ENCODE measurements at places on chromosomes 7 and 10.
A peak's percentile ranks its signal among the peaks of the same experiment; 100 is the strongest.

GRCh38 chr10:25804505-25804904 is 129.5 kb upstream of the MYO3A start:
- DNase-seq = no peak

- peak; percentile 42 for DNase-seq
These were observed 3.3 kb upstream of the SHH start for GRCh38 chr7:155815332-155816191.

DNA sequence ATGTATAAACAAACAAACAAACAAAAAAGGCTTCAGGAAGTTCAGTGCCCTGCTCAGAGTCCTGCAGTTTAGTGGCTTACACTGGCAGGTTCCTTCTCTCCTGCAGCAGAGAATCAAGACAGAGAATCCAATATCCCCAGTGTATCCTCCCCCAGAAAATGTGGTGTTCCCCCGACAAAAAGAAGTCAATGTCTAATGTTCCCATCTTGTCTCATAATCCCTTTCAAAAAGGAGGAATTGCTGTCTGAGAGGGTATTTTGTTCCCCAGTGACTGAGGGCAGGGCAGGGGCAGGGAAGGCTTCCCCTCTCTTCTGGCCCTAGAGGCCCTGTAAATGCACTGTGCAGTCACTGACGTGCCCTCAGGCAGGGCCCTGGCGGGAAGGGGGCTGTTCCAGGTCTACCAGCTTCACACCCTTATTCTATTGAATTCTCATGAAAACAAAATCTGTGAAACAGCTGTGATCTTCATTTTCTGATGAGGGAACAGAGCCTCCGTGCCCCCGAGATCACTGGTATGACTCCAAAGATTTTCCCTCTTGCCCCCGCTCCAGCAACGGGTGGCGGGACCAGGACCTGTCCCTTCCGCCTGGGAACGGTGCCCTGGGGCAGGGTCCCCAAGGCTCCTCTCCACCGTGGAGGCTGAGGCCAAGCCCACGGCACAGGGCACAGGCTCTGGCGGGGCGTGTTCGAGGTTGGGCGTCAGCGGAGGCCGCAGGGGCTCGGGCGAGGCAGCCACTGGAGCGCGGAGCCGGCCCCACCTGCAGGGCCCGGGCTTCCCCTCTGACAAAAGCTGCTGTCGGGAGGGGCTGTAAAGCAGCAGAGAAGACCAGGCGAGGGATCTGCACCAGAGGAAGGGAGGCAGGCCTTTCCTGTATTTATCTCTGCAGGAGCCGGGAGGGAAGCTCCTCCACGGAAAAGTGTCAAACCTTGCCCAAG is 13.4 kb upstream of the WDFY4 start:
- no peak for DNase-seq

- DNase-seq = no peak
These were observed 34.4 kb downstream of the MXI1 start for GRCh38 chr10:110241841-110242240.

DNA sequence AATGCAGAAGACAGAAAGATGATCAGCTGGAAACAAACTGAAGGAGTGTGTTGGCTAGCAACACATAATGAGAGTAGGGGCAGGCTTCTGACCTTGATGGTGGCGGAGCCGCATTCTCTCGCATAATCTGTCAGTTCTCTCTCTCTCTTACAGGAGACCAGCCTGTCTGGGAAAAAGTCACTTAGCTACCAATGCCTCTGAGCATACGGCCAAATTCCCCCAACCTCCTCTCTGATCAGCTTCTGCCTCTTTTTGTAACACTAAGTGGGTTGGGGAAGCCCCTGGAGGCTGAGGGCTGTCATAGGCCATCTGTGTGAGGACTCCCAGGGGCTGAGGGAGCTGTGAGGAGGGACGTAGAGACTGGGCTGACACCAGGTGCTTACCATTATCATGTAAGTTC is 104.6 kb downstream of the HIPK2 start:
- no peak for DNase-seq

GRCh38 chr7:93119191-93119905 is 1.6 kb upstream of the SAMD9 start:
- peak; percentile 56 for DNase-seq

- DNase-seq = no peak
These were observed 99.8 kb downstream of the TES start for GRCh38 chr7:116310141-116310540.

DNA sequence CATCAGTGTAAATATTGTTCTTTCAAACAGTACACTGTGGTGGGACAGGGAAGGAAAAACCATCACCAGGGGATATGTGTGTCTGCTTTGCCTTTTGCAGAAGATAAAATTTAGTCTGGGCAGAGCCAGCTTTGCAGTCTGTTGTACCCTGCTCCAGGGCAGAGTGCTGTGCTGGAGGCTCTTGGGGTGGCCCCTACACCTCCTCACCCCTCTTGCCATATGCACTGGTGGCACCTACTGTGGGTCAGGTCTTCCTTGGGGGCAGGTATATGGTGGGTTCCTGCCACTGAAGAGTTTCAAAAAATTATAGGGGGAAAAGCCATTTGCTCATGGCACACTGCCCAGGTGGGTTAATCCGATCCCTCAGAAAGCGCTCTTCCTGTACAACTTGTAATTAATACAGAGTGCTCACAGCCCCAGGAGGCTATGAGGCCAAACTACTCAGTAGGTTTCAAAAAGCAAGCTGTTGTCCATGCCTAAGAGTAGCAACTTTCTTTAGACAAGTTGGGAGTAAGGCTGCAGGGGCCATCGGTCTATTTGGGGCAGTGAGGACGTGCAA is 112.7 kb upstream of the BMPER start:
- DNase-seq = no peak

- no peak for DNase-seq
These were observed 55.3 kb upstream of the HECW1 start for GRCh38 chr7:43057141-43057540.

DNA sequence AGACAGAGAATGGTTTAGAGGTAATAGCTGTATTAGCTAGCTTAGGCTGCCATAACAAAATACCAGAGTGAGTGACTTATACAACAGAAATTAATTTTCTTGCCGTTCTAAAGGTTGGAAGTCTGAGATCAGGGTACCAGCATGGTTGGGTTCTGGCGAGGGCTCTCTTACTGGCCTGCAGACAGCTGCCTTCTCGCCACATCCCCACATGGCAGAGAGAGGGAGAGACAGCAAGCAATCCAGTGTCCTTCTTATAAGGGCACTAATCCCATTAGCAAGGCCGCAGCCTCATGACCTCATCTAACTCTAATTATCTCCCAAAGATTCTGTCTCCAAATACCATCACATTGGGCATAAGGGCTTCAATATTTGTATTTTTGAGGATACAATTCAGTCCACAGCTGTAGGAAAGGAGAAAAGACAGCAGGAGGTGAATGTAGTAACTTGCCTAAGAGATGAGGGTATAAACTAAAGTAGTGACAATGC is 3.6 kb upstream of the STAM start:
- no peak for DNase-seq

GRCh38 chr10:85548034-85548433 is 818.6 kb downstream of the GRID1 start:
- DNase-seq = peak; percentile 76

- DNase-seq = no peak
These were observed 28.4 kb downstream of the PCDH15 start for GRCh38 chr10:54772468-54773122.

DNA sequence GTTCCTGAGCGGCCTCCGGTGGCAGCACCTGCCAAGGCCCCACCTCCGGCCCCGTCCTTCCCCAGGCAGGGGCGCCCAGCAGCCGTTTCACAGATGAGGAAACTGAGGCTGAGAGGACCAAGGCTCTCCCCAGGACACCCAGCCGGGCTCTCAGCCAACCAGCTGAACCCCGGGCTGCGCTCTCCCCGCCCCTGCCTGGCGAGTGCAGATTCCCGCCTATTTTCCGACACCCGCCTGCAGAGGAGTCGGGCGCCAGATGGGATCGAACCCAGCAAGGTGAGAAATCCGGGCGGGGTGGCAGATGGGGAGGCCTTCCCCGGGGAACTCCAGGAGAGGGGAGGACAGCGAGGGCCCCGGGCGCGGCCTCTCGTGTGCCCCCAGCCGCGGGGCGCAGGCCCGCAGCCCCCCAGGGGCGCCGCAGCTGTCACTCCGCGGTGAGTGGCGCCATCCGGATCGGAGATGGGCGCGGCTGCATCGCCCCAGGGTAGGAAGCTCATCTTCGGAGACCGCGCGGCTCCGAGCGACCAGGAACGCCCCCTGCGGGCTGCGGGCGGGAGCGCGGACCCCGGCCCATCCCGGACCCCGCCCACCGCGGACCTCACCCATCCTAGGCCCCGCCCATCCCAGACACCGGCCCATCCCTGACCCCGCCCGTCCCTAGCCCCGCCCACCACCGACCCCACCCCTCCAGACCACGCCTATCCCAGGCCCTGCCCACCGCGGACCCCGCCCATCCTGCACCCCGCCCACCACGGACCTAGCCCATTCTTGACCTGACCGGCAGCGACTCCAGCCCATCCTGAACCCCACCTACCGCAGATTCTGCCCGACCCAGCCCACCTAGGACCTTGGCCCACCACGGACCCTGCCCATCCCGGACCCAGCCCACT is 90.3 kb downstream of the MICALL2 start:
- no peak for DNase-seq

GRCh38 chr7:9600974-9601373 is 1167.6 kb downstream of the NXPH1 start:
- DNase-seq = no peak

DNA sequence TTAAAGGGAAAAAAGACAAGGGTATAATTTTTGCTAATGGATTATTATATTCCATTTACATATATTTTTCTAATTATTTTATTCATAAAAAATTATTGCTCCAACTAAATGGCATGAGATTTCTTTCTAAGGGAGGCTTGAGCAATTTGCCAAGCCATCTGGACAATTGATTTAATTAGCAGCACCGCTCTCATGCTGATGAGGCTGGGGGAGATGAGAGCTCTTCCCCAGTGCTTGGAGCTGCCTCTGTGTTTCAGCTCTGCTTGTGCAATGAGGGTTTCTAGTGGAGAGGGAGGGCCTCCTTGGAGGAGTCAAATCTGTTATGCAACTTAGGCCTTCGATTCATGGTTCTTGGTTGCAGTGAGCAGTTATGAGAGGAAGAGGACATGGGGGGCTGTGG is 574.3 kb downstream of the TCERG1L start:
- DNase-seq = no peak

- no peak for DNase-seq
These were observed 65.4 kb downstream of the ZNF467 start for GRCh38 chr7:149708026-149708425.

- DNase-seq = peak; percentile 24
These were observed 320.7 kb upstream of the MAGI2 start for GRCh38 chr7:79774150-79774549.

DNA sequence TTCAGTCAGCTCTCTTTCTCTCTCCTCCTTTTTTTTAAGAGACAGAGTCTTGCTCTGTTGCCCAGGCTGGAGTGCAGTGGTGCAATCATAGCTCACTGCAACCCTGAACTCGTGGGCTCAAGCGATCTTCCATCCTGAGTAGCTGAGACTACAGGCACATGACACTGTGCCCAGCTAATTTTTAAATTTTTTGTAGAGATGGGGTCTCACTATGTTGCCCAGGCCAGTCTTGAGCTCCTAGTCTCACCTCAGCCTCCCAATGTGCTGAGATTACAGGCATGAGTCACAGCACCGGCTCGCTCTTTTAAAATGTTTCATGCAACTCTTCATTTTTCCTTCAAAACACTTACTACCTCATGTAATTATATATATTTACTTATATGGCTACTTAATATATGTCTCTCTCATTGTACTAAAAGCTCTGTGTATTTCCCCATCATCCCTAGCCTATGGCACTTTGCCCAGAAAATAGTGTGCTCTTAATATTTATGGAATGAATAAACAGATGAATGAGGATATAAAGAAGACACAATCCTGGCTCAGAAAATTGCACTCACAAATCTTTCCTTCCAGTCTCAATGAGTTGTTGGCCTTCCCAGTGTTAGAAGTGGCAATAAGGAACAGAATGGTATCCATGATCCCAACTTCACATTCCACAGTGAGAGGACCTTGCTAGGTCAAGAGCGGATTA is 33.9 kb downstream of the EBLN1 start:
- no peak for DNase-seq
